ENCODE measurements at places on chromosomes 7 and 10.

DNA sequence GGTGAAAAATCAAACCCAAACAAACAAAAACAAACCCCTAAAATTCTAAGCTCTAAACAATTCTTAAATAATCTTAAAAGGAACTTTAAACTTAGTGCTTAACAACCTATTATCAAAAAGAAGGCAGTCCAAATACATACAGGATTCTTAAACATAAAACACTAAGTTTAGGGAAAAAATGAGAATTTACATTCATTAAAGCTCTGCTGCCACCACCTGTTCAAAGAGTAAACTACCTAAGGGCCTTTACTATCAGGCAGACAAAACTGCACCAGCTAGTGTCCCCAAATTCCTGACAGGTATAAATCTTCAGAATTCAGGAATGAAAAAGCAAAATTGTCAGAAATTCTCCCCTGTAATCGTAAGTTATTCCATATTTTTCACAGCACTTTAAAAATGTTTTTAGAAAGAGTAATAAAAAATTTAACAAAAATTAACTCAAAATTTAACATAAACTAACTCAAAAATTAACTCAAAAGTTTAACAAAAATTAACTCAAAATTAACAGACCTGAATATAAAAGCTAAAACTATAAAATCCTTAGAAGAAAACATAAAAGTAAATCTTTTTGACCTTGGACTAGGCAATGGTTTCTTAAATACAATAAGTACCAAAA is 55.1 kb downstream of the PDZD8 start:
- no peak for DNase-seq

DNA sequence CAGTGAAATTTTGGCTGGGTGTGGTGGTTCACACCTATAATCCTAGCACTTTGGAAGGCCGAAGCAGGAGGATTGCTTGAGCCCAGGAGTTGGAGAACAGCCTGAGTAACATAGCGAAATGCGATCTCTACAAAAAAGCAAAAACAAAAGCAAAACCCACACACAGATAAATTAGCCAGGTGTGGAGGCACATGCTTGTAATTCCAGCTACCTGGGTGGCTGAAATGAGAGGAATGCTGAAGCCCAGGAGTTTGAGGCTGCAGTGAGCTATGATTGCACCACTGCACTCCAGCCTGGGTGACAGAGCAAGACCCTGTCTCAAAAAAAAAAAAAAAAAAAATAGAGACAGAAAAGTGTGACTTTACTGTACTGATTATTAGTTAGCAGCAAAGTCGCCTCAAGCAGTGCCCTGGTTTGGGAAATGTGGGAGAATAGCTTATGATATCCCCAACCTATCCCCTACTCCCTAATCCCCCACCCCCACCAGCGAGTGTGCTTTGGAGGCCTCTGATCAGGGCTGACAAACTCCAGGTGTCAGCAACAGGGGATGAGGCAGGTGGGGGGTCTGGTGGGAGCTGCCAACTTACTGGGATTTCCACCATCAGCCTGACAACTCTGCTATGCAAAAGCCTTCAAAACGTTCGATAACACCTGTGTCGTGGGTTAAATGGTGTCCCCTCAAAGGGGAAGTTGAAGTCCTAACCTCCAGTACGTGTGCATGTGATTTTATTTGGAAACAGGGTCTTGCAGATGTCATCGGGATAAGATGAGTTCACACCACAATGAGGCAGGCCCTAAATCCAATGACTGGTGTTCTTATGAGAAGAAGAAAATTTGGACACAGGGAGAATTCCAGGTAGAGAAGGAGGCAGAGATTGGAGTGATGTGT is 124.7 kb upstream of the SDK1 start:
- DNase-seq, result no peak

- DNase-seq, result no peak
Measured at GRCh38 chr10:88417387-88418030, 165.6 kb downstream of the RNLS start.

GRCh38 chr7:150968056-150968733 is 9.9 kb downstream of the KCNH2 start:
- DNase-seq, result no peak

- DNase-seq, result peak; percentile 46
Measured at GRCh38 chr10:103661198-103661950, 167.9 kb downstream of the NEURL1 start.

DNA sequence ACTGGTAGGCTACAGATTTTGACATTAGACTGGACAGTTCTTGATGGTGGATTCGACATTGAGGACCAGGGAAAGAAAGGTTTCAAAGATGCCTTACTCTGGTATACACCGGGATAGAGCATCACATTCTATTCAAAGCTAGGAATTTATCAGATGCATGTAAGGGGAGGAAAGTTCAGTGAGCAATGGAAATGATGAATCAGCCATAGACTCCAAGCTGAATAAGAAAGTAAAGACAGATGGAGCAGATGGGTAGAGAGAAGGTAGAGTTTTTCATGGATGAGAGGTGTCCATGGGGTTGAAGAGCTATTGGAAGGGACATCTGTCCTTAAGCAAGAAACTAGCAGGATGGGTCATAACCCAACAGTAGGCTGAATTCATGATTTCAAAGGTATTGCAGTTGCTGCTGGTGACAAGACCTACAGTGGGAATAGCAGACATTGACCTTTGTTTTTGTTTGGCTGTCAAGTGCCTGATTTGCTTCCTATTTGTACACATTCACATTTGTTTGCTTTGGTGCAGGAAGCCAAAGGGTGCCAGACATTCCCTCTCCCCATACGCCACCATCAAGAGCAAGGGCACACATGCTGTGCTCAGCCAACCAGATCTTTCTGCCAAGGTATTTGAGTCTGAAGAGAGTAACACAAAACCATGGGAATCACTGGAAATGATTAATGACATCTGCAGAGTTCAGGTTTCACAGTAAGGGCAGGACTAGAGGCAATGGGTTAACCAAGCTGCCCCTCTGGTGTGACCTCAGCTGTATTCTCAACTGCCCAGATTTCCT is 8.6 kb upstream of the CACUL1 start:
- DNase-seq, result no peak

- no peak for DNase-seq
Measured at GRCh38 chr7:83455612-83456011, 193.3 kb downstream of the SEMA3E start.

DNA sequence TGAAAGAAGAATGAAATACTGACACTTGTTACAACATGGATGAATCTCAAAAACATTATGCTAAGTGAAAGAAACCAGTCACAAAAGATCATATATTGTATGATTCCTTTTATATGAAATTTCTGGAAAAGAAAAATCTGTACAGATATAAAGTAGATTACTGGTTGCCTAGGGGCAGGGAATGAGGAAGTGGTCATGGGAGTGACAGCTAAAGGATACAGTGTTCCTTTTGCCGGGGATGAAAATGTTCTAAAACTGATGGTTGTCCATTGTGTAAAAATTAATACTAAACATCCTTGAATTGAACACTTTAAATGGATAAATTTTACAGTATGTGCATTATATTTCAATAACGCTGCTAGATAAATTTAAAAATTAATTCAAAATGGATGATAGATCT is 25.1 kb downstream of the ALOX5 start:
- DNase-seq, result no peak

DNA sequence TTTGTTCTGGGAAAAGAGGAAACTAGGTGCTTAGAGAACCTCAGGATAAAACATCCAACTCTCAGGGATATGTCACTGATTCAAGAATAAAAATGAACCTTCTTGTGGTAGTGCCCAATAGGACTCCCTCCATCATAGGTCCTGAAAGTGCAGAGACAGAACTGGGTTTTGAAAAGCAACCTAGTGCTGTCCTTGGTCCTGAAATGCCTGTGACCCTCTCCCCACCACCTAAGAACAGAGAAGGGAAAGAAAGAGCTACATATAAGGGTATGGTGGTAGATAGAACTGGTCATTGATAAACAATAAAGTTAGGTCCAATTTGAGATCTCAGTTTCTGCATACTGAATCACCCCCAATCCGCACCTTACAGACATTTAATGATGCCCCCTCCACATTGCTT is 953.3 kb downstream of the XPNPEP1 start:
- DNase-seq, result no peak

- no peak for DNase-seq
Measured at GRCh38 chr7:39406467-39406866, 159.7 kb upstream of the YAE1 start.

GRCh38 chr7:101137651-101138212 is 10.8 kb downstream of the SERPINE1 start:
- no peak for DNase-seq

GRCh38 chr10:113950268-113950667 is 93.4 kb upstream of the ADRB1 start:
- DNase-seq, result no peak

- no peak for DNase-seq
Measured at GRCh38 chr7:159005618-159006017, 139.0 kb downstream of the VIPR2 start.

- no peak for DNase-seq
Measured at GRCh38 chr10:94174838-94175237, 181.1 kb downstream of the PLCE1 start.

- DNase-seq, result no peak
Measured at GRCh38 chr7:69184339-69184738, 413.9 kb upstream of the AUTS2 start.

DNA sequence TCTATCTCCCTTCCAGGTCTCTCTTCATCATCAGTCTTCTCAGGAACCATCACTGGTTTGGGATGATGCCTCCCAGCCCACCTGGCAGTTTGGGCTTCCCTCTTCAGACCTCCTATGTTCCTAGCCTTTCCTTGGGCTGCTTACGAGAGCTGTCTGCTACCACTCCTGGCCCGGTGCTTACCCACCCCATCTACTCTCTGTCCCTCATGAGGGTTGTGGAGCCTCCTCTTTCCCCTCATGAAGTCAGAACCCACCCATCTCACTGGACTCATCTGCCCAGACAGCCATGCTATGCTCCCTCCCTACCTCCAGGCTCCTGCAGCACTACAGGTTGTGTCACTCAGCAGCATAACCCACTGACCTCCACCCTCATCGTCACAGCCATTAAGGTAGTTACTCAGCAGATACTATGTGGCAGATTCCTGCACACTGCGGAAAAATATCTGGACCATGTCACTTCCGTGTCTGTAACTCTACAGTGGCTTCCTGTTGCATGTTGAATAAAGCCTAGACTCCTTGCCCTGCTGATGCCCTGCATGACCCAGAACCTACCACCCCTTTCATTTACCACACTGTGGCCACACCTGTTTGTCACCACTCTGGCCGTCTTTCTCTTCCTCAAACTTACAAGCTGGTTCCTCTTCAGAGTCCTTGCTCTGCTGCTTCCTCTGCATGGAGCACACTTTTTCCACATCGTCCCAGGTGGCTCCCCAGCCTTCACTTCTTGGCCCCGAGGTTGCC is 2.0 kb downstream of the DBNL start:
- no peak for DNase-seq

- DNase-seq, result no peak
Measured at GRCh38 chr7:55473932-55474331, 98.4 kb downstream of the VOPP1 start.

Data from glutamatergic neuron (in vitro differentiated cells).